ENCODE measurements at places on chromosomes 7 and 10.

GRCh38 chr10:88244781-88245625 lies 338.1 kb downstream of the RNLS start:
- no peak for DNase-seq

- DNase-seq = no peak
These were observed 107.5 kb downstream of the CCDC71L start for GRCh38 chr7:106553446-106553836.

- no peak for DNase-seq
These were observed 654 bp downstream of the ALKBH4 start for GRCh38 chr7:102463841-102464576.

DNA sequence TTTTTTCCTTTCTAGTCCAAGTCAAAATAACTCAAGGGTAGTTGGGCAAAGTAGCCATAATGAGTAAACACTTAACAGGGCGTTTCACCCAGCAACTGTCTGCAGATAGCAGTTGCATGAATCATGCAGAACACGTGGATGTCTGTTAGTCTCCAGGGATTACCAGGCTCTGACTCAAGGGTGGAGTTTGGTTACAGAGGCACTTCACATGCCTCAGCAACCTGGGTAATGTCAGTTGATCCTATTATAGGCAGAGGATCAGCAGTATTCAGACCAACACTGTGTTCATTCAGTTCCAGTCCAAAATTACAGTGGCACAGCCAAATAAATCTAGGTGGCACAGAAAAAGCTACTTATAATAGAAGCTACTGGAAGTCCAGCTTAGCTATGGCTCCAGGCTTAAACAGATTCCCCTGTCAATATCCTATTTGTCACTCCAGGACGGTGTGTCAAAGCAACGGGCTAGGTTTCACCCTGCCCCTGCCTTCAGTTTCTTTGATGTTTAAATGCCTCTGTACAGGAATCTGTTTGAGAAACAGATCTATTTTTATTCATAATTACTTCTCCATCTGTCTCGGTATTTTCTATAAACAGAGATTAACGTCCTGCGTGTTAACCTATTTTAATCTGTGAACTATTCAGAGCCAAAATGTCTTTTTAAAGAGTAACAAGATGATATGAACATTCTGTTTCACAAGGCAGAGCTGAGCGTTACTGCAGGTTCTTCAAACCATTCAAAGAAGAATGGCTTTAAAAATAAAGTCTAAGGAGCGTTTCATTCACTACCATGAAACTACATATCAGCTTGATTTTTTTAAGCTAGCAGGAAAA lies 162.6 kb upstream of the AKR1E2 start:
- peak; percentile 92 for DNase-seq

DNA sequence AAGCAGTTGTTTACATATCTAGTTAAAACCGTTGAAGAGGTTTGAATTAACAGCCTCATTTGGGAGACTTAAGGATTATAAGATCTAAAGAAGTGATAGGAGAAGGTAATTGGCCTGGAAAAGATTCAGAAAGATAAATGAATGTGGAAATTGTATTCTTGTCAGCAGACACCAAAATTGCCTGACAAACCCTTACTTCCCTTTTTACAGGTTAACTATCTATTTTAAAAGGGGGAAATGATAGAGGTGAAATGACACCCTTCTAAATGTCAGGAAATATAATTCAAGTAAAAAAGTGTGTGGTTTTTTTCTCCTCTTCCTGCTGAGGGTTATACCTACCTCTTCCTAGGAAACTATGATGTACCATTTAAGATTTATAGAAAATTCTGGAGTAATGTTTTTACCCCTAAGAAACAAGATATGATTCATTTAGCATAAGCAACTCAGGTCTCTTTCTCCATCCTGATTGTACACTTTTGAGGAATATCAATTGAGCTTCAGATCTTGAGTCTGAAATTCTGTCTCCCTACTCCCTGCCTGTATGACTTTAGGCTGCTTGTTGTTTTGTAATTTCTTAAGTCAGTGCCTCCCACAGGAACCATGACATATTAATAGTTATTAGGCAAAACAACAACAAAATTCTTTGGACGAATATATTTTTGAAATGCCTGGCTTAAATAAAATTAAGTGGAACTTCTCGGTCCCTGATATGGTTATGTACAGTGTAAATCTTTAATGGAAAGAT lies 250.4 kb downstream of the RNLS start:
- DNase-seq = no peak

DNA sequence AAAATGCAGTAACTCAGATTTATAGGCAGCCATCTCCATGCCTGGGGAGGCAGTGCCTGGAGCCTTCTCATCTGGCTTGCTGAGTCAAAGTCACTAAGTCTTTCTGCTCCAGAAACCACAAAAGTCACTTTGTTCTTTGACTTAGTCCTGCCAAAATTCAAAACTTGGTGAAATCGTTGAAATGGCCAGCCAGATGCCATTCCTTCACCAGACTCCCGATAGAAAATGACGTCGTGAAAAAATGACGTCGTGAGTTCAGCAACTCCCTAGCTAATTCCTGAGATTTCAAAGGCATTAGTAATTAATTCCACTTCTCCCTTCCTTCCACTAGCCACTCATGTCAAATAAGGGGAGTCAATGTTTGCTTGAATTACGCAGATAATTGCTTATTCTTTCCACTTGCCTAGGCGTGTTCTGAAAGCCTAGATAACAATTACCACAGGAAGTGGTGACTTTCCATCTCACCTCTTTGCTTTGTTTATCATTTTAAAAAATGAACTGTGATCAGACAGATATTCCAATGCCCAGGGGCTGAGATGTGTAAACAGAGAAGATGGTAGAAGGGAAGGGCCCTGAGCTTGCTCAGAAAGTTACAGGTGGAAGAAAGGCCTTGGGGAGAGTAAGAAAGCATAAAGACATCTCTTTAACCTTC lies 48.5 kb upstream of the OSBPL3 start:
- DNase-seq = peak; percentile 65

- DNase-seq = peak; percentile 13
These were observed 244.5 kb upstream of the ANKRD30A start for GRCh38 chr10:36880898-36881297.

- DNase-seq = peak; percentile 31
These were observed 103.1 kb upstream of the AFAP1L2 start for GRCh38 chr10:114507449-114507848.

- DNase-seq = no peak
These were observed 162.3 kb downstream of the CAMK1D start for GRCh38 chr10:12511651-12512050.

DNA sequence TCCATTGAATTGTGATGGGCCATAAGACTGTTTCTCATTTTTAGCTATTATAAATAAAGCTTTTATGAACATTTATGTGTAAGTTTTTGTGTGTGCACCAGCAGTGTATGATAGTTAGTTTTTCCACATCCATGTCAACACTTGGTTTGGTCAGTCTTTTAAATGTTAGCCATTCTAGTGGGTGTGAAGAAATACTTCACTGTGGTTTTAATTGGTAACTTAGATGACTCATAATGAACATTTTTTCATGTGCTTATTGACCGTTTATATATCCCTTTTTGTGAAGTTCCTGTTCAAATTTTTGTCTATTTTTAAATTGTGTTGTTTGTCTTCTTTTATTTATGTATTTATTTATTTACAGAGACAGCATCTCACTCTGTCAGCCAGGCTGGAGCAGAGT lies 23.6 kb upstream of the PDK4 start:
- DNase-seq = no peak

GRCh38 chr7:149690688-149691446 lies 82.5 kb downstream of the ZNF467 start:
- DNase-seq = peak; percentile 47

DNA sequence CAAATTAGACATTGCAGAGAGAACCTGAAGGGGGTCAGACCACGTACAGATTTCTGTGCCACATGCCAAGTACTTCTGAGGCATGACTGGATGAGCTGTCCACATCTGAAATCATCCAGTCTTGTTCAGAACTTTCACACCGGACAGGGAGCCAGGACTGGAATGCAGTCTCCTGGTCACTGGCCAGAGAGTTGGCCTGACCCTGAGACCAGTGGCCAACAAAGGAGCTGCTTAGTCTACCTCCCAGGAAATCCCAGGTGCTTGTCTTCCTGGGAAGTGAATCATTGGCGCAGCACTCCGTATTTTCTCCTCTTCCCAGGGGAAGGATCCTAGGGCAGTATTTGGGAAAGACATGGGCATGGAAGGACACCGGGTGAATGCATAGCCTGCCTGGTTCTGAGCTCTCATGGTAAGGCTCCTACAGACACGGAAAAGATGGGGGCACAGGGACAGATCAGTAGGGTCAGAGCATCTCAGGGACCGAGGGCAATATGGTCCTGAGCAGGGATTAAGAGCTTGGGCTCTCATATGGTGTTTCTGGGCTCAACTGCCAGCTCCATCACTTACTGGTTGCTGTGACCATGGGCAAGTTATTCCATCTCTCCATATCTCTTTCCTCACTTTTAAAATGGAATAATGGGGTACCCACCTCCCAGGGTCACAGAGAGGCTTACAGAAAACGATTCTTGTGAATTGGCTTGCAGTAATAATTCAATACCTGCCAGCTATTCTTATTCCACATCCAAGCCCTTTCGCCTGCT lies 1.3 kb upstream of the SCD start:
- DNase-seq = no peak

DNA sequence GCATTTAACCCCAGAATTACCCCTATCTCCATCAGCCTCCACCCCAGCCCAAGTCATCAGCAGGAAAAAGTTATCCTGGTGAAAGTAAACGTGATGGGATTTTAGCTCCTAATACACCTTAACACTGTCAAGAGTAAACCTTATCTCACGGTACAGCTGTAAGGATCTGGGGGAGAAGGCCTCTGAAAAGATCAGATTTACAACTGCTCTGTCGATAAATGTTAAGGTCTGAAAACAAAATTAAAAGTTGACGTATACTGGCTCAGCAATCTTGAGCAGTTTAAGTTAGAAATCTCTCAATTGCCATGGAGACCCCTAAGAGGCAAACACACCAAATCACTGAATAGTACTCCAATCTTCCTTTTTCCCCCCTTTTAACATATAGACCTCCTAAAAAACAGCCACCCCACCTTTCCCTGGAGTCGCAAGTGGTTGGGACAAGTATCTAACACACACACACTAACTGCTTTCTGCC lies 6.1 kb downstream of the SKAP2 start:
- no peak for DNase-seq

- no peak for DNase-seq
These were observed 27.2 kb downstream of the IKZF1 start for GRCh38 chr7:50331564-50332208.

DNA sequence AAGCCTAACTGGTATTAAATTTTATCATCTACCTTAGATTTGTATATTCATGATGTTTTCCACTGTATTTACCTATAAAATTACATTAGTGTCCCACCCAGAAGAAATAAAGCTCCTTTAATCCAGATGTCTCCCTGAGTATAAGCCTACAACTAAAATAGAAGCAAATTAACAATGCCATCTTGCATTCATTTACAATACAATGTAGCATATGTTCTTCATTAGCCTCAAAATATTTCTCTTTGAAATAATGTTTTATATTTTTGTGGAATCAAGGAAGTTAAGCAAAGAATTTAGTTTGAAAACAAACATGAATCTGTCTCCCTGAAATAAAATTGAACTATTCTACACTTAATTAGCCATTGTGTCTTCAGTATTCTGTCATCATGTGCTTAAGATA lies 112.3 kb downstream of the CACNA2D1 start:
- no peak for DNase-seq

GRCh38 chr10:11245510-11245909 lies 227.8 kb downstream of the CELF2 start:
- peak; percentile 12 for DNase-seq

DNA sequence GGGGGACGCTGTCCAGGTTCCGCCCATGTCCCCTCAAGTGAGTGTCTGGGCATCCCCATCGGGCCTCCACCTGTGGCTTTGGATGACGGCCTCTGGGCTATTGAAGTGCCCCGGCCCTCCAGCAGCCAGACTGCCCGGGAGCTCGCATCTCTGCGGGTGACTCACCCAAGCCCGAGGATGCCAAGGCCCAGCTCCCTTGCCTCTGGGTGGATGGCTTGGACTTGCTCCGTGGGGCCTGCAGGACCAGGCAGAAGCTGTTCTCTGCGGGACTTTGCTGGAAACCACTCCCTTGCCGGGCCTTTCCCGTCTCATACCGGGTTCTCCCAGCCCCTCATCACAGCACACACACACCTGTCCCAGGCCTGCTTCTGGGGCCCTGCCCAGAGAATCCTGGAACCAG lies 22.4 kb downstream of the DPYSL4 start:
- no peak for DNase-seq

DNA sequence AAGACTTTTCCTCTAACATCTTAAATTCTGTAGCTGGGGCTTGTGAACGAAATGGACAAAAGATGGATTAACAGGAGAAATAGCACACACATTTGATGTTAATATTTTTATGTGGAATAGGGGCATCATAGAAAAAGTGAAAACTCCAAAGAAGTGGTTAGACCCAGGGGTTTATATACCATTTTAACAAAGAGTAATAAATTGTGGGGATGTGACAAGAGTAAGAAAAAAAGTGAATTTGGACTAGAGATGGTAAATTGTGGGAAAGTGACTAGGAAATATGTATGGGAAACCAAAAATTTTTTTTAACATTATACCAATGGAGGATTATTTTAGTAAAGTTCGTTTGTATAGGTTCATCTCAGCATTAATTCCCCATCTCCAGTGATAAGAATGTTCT lies 8.2 kb downstream of the SLC39A12 start:
- DNase-seq = no peak

DNA sequence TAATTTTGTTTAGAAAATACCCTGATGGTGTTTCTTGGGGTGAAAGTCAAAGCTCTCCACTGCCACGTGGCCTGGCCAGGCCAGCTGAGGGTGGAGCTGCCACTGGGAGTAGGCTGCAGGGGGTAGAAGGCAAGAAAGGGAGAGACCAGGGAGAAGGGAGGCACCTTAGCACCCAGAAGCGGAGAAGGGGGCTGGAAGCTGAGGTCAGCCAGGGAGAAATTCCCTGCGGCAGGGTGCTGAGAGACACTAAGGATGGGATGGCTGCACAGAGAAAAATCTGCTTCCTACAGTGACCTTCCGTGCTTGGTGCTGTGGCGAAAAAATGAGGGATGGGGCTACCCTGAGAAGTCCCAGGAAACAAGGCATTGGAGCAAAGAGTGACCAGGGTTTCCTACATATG lies 143.7 kb downstream of the SLIT1 start:
- DNase-seq = no peak

GRCh38 chr7:103636153-103636552 lies 190.1 kb upstream of the SLC26A5 start:
- DNase-seq = no peak

- no peak for DNase-seq
These were observed 12.8 kb downstream of the BRI3 start for GRCh38 chr7:98294326-98294725.

DNA sequence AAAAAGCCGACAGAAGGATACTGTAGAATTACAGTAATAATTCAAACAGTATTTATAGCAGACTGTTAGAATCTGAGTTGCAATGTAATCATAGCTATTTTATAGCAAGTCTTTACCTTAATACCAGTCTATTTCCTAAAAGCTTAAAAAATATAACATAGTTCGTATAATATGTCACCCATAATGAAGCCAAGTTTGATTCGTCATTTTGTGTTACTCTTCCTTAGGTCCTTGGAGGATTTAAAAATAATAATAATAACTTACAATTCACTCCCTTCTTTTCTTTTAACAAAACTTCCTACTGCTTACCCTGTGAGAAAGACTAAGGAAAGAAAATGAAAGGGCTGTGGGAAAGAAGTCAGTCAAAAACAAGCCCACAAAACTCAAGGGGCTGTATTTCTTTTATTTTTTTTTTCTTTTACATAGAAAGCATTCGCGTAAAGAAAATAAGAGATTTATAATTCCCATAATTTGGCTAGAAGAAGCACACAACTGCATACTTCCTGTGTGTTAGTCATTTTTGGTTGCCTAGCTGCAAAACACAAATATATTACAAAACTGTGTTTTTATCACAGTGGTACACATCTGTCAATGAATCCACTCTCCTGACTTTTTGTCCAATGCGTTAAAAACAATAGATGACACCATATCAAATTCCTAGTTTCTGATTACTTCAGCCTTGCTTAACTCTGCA lies 187.2 kb upstream of the CELF2 start:
- no peak for DNase-seq

Measured in hepatocyte (in vitro differentiated cells).